ENCODE measurements at places on chromosomes 16 and 17.
A peak's percentile ranks its signal among the peaks of the same experiment; 100 is the strongest.

GRCh38 chr17:11950771-11951519, 46.3 kb downstream of the ZNF18 start:
- DNase-seq, result no peak

- no peak for DNase-seq
Measured at GRCh38 chr17:4440690-4441686, 7.2 kb downstream of the SPNS3 start.

DNA sequence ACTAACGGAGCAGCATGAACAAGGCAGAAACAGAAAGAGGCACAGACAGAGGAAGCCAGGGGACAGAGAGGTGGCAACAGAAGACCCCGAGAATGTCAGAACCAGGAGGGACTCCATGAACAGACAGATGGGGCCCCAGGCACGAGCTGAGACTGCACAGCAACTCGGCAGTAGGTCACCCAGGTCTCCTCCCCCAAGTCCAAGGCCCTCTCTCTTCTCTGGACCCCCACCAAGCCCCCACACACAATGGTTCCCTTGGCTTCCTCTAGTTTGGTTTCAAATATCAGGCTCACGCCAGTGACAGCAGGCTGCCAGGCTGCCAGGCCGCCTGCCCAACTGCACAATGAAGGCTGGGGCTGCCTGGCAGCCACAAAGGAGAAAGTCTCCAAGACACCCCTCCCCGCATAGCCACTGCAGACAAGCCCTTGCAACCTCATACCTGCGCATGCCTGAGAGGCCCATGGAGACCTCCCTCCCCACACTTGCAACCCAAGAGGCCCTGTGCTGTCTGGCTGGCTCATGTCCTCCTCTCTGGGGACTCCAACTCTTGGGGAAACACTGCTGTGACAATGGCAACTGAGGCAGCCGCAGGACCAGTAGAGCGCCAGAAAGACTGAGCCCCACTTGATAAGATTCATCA, 54.8 kb downstream of the PIMREG start:
- no peak for DNase-seq

GRCh38 chr17:29175349-29175748, 4.8 kb downstream of the MYO18A start:
- DNase-seq, result no peak

- DNase-seq, result no peak
Measured at GRCh38 chr16:81163671-81164070, 67.5 kb upstream of the GCSH start.

DNA sequence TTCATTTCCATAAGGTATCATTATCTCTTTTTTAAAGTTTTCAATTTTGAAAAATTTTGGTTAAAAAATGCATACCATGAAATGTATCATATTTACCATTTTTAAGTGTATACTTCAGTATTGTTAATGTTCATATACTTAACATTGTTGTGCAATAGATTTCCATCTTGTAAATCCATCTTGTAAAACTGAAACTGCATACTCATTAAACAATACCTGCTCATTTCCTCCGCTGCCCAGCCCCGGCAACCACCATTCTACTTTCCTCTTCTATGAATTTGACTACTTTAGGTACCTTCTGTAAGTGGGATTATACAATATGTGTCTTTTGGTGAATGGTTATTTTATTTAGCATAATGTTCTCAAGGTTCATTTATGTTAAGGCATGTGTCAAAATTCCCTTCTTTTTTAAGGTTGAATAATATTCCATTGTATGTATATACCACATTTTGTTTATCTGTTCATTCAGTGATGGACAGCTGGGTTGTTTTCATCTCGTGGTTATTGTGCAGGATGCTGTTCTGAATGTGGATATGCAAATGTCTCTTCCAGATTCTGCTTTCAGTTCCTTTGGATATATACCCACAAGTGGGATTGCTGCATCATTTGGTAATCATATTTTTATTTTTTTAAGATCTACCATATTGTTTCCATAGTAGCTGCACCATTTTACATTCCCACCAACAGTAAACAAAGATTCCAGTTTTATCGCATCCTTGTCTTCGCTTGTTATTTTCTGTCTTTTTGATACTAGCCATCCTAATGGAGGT, 6.7 kb downstream of the CCL2 start:
- DNase-seq, result no peak

DNA sequence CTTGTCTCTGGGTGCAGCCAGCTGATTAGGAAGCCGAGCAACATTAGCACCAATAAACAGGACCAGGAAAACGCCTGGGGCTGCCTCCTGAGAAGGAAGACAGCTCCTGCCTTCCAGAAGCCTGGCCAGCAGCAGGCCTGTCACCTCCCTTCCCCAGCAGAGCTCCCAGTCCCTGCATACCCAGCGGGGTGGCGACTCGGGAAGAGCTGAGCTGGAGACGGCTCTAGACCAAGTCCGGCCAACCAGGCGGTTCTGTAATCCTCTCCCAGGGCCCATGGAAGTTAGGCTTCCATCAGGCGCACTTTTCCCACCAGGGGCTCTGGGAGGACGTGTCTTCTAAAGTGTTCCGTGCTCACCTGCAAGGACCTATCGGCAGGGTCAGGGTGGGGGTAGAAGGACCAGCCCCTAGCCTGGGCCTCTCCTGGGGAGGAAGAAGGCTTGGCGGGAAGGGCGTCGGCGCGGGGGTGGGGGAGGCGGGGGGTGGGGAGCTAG, 12.0 kb upstream of the CLUH start:
- no peak for DNase-seq

DNA sequence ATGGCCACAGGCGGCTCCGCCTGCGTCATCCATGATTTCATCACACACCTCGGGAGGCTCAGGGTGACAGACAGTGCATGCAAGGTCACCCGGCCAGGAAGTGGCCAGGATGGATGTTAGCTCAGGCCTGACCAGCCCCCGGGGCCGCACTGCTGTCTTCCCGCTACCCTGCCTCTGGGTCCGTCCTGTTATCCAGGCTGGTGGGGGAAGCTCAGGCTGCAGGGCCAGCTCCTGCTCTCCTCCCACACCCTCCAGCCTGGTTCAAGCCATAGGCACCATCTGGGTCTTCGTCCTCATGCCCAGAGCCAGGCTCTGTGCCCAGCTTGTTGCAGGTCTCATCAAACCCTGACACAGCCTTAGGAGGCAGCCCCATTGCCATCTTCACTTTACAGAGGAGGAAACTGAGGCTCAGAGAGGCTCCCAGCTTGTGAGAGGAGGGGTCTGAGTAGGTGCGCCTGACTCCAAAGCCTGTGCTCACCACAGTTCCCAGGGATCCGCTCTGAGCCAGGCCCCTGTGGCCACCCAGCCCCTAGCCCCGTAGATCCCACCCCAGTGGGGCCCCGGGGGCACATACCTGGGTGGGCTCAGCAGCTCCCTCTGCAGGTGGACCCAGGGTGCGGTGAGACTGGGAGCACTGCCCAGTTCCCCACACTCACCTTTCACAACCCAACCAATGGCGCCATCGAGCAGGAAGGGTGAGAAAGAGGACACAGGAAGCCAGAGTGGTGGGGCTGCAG, 412 bp upstream of the ADGRG3 start:
- no peak for DNase-seq

DNA sequence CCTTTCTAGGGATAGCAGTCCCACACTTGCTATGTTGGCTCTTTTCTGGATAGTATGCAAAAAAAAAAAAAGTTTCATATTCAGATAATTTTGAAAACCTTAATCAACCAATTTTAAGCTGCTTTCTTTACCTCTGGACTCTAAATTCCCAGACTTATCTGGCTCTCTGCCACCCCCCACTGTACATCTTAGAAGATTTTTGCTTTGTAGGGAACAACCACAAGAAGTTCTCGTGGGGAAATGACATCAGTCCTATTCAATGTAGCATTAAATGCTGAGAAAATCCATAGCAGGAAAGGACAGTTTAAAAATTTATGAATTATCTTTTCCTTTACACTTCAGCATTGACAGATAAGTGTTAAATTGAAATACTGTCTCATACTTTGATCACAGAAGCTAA, 562.7 kb upstream of the HSBP1 start:
- no peak for DNase-seq

- DNase-seq, result no peak
Measured at GRCh38 chr17:81000631-81001357, 9.2 kb downstream of the CHMP6 start.

GRCh38 chr16:68664297-68664696, 19.2 kb downstream of the CDH3 start:
- no peak for DNase-seq

DNA sequence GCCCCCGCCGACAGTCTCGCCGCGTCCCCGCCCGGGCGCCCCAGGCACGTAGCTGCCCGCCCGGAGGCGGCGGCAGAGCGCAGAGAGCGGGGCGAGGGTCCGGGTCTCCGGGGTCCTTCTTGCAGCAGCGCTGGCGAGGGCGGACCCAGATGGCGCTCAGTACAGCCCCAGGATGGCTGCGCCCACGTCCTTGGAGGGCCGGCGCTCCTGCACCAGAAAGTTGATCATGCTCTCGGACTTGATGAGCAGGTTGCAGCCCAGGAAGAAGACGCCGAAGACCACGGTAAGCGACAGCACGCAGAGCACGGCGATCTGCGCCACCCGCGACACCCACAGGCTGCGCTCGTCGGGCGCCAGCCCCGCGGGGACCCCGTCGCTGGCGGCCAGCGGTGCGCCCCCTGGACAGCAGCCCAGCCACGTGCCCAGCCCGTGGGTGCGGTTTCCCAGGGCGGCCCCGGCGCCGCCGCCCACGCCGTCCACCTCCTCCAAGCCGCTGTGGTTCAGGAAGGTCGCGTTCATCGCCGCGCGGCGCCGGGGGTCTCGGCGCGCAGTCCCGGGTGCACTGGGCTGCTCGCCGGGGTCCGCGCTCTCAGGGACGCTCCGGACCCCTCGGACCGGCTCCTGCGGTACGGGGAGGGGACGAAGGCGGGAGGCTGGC, 435 bp downstream of the RPRML start:
- DNase-seq, result no peak

DNA sequence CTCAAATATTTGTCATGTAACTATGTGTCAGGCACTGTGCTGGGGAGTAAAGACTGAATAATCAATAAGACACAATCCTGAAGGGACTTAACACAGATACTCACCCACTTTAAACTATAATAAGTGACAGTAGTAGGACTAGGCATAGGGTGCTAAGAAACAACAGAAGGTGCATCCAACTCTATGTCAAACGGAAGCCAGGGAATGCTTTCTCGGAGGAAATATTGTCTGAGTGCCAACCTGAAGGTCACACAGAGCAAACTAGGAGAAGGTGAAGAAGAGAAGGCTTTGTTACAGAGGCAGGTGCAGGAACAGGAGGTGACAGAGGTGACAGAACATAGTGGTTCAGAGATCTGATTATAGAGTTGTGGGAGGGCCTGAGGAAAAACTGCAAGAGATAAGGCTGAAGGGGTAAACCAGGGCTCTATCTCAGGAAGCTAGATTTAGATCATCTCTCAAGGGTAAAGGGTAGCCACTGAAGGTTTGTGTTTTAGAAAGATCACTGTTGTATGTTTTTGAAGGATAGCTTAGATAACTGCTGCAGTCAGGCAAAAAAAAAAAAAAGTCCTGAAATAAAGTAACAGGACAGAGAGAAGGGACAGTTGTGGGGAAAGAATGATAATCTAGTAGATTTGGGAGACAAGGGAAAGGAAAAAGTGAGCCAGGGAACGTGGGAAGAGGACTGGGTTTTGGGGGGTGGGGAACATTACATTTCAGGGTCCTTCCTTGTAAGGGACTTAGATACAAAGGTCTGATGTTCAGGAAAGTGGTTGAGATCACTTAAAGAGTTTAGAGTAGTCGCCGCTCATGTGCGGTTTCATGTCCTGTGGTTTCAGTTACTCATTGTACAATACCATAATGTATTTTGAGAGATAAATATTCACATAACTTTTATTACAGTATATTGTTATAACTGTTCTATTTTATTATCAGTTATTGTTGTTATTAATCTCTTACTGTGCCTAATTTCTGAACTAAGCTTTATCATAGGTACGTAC, 85.6 kb upstream of the NETO2 start:
- DNase-seq, result no peak

DNA sequence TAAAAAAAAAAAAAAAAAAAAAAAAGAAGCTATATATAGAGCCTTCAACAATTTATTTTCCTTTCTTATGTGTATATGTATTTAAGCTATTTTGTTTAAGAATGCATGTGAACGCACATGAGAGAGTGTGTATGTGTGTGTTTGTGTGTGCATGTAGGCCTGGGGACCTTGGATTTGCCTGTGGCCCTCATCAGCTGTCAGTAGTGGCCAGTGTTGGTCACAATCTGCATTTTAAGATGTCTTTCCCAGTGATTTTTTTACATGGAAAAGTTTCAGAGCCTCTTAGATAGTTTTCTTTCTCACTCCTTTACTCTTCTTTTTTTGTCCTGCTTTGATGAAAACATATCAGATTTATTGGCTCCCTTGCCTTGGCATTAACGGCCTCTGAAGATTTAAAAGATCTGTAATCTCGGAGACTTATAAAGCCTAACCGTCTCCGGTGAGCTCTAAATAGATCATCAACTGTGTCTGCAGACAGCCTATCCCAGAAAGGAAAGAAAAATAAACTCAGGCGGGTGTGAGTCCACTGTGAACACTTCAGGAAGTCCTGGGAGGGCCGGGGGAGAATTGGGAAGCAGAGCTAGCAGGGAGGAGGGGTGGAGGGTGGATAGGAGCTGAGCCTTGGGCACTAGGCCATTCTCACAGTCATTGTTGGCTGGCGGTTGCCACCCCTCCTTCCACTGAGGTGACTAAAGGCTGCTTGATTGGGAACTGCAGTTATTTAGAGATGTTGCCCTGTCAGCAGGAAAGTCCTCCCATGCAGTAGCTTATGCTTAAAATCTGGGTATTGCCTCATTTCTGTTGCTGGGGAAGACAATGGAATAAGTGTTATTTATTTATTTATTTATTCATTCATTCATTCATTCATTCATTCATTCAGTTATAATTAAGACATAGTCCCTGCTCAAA, 86.8 kb downstream of the WWP2 start:
- DNase-seq, result peak; percentile 78

DNA sequence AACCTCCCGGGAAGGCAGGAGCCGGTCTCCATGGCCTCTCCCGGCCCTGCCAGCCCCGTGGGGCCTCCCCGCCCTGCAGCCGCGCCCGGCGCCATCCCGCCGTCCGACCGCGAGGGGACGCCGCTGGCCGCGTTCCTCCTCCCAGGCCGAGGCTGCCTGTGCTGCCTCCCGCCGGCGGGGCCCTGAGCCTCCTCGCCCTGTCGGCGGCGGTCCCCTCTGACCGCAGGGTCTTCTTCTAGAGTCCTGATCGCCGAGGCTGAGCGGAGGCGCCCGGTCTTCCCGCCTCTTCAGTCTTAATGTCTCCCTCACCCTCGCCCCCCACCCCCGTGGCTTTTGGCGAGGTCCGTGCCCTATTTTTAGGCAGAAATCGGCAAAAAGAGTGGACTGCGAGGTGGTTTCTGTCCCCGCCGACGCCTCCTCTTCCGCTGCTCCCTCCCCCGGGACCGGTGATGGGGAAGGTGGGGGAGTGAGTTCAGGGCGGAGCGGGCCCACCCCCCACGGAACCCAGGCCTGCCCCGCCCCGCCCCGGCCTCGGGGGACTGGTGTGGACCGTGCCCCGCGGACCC, 794 bp upstream of the CPNE7 start:
- DNase-seq, result no peak

- no peak for DNase-seq
Measured at GRCh38 chr17:499951-500461, 147.4 kb upstream of the RPH3AL start.

- no peak for DNase-seq
Measured at GRCh38 chr16:61957075-61957855, 79.0 kb downstream of the CDH8 start.

GRCh38 chr16:12925026-12925800, 23.8 kb downstream of the SHISA9 start:
- DNase-seq, result no peak

All from dorsolateral prefrontal cortex (tissue), 122 donors.